AG08396 (cell line): ENCODE measurements at places on chromosomes 6 and 20.

- peak; percentile 94 for DNase-seq
Measured at GRCh38 chr20:45436732-45437485, 21.0 kb downstream of the PIGT start.

DNA sequence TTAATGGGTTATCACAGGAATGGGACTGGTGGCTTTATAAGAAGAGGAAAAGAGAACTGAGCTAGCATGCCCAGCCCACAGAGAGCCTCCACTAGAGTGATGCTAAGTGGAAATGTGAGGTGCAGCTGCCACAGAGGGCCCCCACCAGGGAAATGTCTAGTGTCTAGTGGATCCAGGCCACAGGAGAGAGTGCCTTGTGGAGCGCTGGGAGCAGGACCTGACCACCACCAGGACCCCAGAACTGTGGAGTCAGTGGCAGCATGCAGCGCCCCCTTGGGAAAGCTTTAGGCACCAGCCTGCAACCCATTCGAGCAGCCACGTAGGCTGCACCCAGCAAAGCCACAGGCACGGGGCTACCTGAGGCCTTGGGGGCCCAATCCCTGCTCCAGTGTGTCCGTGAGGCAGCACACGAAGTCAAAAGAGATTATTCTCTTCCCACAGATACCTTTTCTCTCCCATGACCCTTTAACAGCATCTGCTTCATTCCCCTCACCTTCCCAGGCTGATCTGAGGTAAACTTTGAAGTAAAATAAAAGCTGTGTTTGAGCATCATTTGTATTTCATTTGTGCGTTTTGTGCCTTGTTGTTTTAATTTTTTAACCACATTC, 4.4 kb downstream of the HLA-E start:
- no peak for DNase-seq

- DNase-seq: peak; percentile 41
Measured at GRCh38 chr6:73739096-73739495, 43.1 kb downstream of the CD109 start.

GRCh38 chr6:105588123-105588710, 185.3 kb upstream of the PREP start:
- no peak for DNase-seq

DNA sequence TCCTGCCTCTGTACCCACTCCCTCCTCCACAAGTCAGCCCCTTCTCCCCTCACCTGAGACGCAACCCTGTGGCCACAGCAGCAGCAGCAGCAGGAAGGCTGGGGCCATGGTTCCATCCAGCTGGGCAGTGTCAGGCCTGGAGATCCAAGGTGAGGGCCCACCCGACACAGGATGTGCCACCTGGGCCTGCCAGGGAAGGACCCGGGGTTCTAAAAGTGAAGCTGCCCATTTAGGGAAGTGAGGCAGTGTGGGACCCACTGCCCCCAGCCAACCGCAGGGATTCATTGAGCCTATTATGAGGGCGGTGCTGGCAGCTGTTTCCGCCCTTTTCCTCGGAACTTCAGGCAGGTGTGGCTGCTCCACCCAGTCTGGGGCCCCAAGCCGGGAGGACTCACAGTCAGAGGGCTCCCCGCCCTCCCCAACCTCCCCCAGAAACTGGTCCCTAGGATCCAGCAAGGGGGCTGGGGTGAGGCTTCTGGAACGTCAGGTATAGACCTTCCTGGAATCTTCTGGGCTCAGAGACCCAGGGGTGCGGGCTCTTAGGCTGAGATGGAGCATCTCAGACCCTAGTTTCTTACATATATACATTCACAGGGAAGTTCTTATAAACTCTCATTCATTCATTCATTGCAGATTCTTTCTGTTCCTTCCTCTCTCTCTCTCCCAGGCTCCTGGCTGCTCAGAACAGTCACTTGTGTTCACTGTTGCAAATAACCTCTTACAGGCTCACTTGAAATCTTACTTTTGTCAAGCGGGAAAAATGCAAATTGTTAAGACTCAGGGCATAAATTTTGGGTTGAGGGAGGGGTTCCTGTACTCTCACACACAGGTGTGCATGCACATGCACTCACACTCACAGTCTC, at the start of gene TREML2:
Gene TREML2, minus strand, starts transcription at position 249 of the 863 bp plus-strand sequence. Its CDS starts 141 bp downstream, at position 108.
- no peak for DNase-seq

DNA sequence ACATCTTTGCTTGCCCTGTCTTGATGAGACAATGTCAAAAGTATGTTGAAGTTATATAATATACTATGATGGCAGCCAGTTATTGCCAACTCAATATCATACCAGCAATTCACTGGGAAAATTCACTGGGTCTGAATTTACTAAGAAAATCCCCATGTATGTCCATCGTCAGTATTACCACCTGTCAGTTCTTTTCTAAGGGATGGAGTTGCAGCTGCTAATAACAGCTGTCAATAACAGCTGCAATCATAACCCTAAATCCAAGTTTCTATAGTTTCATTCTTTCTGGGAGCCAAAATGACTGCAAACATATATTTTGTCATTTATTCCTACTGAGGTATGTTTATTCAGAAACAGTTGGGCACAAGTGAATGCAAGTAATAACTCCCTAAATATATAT, 132.6 kb upstream of the RIN2 start:
- DNase-seq: no peak

GRCh38 chr20:63153254-63154221, 62.4 kb downstream of the YTHDF1 start:
- DNase-seq: no peak

DNA sequence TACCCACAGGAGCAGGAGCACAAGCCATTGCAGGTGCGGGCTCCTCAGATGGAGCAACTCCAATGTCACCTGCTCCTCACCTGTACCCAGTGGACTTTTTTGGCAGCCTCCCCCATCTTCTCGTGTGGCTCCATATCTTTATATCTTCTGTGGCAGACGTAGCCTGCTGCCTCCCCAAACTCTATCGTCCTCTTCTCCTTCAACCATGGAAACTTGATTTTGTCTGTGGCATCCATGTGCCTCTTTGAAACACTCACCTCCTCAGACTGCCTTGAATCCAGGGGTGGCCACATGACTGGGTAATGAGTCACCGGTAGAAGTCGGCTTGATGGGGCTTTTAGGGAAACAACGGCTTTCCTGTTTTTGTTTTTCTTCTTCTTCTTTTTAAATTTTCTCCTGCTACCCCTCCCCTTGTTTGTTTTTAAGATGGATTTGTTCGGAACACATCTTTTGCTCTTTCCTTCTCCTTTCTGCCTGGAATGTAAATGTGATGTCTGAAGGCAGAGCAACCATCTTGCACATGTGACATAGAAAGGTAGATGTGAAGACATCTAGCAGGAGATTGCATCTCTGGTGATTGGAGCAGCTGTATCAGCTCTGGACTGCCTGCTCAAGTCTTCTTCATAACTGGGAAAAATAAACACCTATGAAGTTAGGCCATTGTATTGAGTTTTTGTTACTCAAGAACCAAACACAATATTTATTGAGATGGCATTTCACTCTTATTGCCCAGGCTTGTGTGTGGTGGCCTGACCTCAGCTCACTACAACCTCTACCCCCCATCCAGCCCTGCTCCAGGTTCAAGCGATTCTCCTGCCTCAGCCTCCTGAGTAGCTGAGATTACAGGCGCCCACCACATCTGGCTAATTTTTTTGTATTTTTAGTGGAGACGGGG, 69.9 kb upstream of the DDR1 start:
- DNase-seq: peak; percentile 77

DNA sequence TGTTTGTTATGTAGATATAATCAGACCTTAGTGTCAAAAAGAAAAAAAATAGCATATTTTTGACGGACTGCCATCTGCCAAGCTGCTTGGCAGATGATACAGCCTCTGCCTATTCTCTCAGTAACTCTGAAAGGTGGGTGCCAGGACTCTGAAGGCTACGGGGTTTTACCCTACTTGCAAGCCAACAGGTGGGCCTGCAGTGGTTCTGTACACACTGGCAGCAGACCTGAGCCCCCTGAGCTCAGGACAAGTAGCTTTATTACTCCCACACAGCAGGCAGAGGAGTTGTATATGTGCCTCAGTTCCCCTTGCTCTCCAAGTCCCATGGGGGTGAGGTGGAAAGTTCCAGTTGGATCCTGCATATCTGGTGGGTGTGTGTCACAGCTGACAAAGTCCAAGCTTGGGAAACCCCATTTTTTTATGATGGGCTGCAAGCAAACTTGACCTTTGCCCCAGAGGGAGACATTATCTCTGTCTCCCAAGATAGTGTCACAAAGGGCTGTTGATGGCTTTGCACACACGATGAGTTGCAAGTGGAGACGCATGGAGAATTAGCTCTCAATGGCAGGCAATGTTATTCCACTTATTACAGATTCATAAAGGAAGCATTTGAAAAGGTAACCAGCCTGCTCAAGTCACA, 20.5 kb upstream of the AFDN start:
- no peak for DNase-seq

- no peak for DNase-seq
Measured at GRCh38 chr6:1384549-1385128, 4.7 kb upstream of the FOXF2 start.

GRCh38 chr6:101003075-101003474, 121.9 kb upstream of the ASCC3 start:
- no peak for DNase-seq

- no peak for DNase-seq
Measured at GRCh38 chr20:53487461-53488200, 106.0 kb downstream of the ZNF217 start.

DNA sequence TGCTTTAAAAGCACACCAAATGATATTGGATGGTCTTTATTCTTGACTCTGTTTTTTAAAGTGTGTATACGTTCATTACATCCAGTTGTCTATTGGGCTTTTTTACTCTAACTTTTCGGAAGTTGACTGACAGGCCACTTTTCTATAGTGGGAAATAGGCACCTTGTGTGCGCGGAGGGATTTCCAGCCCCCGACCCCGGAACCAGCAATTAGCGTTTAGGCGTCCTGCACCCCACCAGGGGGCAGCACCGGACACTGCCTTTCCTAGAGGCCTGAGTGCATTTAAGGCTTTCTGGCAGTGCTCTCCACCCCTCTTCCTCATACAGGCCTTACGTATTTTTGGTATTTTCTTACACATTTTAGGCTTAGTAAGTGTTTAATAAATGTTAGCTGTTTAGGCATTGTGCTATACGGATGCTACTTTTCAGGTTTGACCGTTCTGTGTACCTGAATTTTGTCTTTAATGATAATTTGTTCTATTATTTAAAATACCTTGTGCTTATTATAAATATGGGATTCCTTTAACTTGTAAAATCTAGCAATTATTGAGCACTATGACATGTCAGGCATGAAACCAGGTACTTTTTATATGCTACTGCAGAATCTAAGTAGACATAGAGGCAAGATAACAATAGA, 231.8 kb downstream of the BCKDHB start:
- DNase-seq: peak; percentile 30
